ENCODE measurements at places on chromosomes 5 and 9.

- H3K36me3 ChIP-seq: no peaks in the 10 kb centered on the region
- no peak overlapping the region for H3K4me3 ChIP-seq
- H3K4me1 ChIP-seq: peaks cover 9% of the 10 kb centered on the region
- H3K27me3 ChIP-seq: no peaks in the 10 kb centered on the region
- no peak for DNase-seq
Measured at GRCh38 chr5:16903480-16904300, 32.4 kb downstream of the MYO10 start.

GRCh38 chr9:9556865-9557803, 1055.7 kb downstream of the PTPRD start:
- H3K4me3 ChIP-seq: no peak overlapping the region
- no peak overlapping the region for H3K27ac ChIP-seq
- DNase-seq: no peak
- H3K27me3 ChIP-seq: no peaks in the 10 kb centered on the region
- no peaks in the 10 kb centered on the region for H3K4me1 ChIP-seq

GRCh38 chr9:97772145-97772544, 75.0 kb upstream of the XPA start:
- H3K36me3 ChIP-seq: no peaks in the 10 kb centered on the region
- no peak overlapping the region for H3K4me3 ChIP-seq
- no peaks in the 10 kb centered on the region for H3K27me3 ChIP-seq
- H3K4me1 ChIP-seq: no peaks in the 10 kb centered on the region
- DNase-seq: no peak

- no peaks in the 10 kb centered on the region for H3K27me3 ChIP-seq
- H3K4me3 ChIP-seq: no peak overlapping the region
- H3K4me1 ChIP-seq: peaks cover 4% of the 10 kb centered on the region
- H3K36me3 ChIP-seq: no peaks in the 10 kb centered on the region
Measured at GRCh38 chr5:132850066-132850465, 16.2 kb downstream of the GDF9 start.

- peaks cover 20% of the 10 kb centered on the region for H3K4me1 ChIP-seq
- H3K4me3 ChIP-seq: no peak overlapping the region
- H3K27me3 ChIP-seq: no peaks in the 10 kb centered on the region
- DNase-seq: no peak
Measured at GRCh38 chr9:27151693-27152404, 42.8 kb downstream of the TEK start.

DNA sequence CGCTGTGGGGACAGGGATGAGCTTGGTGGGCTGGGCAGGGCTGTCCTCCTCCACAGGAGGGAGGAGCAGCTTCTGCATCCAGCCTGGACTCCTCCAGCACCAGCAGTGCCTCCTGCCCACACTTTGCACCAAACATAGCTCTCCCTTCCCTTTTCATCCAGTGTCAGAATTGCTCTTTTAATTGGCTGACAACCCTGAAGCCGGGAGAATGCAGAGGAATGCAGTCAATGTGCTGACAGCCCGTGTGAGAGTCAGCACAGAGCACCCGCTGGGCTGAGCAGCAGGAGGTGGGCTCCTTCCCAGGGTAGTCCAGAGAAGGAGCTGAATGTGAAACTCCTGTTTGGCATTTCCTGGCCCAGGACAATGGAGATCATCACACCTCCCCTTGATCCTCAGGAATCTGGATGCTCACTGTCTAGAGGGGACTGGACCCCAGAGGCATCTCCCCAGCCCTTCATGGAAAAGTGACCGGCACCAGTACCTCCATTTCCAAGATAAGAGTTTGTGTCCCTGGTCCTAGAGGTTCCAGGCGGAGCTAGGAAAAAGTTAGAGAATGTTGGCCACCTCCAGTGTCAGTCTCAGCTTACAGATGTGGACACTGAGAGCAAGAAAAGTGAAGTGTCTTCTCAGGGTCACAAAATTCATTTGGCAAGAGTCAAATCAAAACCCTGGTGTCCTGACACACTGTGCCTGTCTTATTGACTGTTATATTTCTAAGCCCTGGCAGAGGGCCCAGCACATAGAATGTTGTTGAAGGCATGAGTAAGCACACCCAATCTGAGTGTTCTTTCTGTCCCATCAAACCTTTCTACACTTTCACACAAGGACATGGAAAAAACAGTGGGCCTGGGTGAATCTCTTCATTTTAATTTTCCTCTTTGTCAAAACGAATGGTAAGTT, 202.1 kb downstream of the SNX18 start:
- peaks cover 6% of the 10 kb centered on the region for H3K4me1 ChIP-seq
- no peak for DNase-seq
- H3K27ac ChIP-seq: no peak overlapping the region

- no peak overlapping the region for H3K27ac ChIP-seq
- no peak for DNase-seq
- H3K36me3 ChIP-seq: no peaks in the 10 kb centered on the region
- no peaks in the 10 kb centered on the region for H3K27me3 ChIP-seq
- H3K4me1 ChIP-seq: no peaks in the 10 kb centered on the region
- no peak overlapping the region for H3K4me3 ChIP-seq
Measured at GRCh38 chr5:17238521-17239041, 21.1 kb downstream of the BASP1 start.

DNA sequence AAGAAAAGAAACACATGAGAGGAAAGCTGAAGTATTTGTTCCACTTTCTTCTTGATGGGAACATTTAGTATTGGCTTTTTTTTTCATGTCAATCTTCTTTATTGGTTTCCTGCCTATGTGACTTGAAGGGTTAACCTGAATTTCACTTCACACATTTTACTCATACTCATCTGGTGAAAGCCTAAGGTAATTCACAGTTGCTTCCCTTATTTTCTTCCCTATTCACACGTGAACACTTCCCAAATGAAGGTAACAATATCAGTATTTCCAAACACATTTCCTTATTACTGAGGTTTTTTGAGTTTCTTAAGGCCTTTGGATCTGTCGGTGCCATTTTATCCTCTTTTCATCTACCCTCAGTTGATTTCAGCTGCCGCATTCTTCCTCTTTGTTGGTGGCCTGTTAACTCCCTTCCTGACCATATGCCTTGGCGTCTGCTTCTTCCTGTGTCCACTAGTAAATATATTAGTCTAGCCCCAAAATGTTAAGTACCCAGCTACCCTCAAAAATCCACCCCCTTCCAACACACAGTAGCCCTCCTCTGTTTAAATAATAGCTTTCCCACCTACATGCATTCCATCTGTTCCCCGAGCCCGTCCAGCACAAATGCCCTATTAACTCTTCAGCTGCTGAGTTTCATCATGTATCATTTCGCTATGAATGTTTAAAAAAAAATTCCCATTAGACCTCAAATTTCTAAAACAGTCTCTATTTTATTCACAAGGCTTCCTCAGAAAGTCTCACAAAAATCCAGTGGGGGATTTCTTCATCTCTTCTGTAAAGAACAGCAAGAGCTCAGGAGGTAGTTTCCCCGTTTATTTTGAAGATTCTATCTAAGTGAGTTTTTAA, 97.3 kb downstream of the USP20 start:
- H3K27ac ChIP-seq: peak overlapping the region; percentile 41
- no peak for DNase-seq
- H3K36me3 ChIP-seq: peaks cover 11% of the 10 kb centered on the region
- no peaks in the 10 kb centered on the region for H3K27me3 ChIP-seq

DNA sequence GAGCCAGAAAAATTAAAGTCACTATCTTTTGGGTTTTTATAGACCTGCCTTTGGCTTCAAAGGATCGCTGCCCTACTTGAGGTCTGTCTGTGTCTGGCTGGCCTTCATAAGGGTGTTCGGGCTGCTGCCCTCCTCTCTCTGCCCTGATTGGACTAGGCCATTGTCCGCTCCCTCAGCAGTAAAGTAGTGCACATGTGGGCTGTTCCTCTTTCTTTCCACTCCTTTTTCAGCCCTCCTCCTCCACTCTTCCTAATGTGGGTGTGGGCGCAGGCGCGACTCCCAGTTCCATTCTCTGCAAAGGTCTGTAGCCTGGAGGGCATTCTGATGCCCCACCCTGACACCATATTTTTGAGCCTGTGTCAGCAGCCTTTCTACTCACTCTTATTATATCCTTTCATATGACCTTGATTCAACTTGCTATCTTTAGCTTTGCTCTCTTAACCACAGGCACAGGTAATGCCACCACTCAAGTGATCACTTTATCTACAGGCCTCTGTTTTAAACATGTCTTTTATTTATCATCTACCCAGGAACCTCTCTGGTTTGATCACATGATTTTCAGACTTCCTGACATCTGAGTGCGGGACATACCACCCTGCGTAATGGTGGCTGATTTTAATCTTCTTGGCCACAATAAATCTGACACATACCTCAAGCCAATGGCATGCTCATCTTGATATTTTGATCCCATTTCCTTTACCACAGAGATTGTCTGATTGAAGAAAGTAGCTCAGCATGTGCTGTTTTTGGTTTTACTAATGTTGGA, 144.5 kb downstream of the AOPEP start:
- no peaks in the 10 kb centered on the region for H3K27me3 ChIP-seq
- H3K4me3 ChIP-seq: no peak overlapping the region
- peaks cover 70% of the 10 kb centered on the region for H3K4me1 ChIP-seq
- DNase-seq: no peak
- H3K36me3 ChIP-seq: no peaks in the 10 kb centered on the region

DNA sequence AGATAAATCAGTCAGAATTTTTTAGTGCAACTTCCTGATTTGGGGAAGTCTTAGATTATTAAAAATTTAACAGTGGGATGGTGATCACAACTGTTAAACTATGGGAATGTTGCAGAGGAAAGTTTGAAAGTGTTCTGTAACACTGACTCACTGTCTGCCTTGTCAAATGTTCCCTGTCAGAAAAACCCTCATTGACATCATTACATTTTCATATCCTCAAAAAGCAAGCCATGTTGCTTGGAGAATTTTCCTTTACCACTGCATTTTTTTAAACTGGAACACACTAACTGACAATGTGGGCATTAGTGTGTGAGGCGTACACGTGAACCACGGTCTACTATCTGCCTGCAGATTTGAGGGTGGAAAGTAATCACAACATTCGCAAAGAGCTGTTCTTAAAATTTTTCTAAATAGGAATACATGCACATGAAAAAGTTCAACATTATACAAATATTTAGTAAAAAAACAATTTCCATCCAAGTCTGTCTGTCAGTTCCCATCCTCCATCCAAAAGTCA, 28.6 kb upstream of the IL7R start:
- H3K4me3 ChIP-seq: no peak overlapping the region
- H3K4me1 ChIP-seq: no peaks in the 10 kb centered on the region
- no peak for DNase-seq
- H3K27me3 ChIP-seq: no peaks in the 10 kb centered on the region
- no peaks in the 10 kb centered on the region for H3K36me3 ChIP-seq

All from upper lobe of left lung (tissue), 6 donors.